ENCODE measurements at places on chromosomes 5 and 9.

GRCh38 chr5:112895682-112896081 is 26.3 kb downstream of the REEP5 start:
- no peak for DNase-seq

GRCh38 chr9:79492092-79493009 is 79.4 kb upstream of the TLE4 start:
- DNase-seq = no peak

DNA sequence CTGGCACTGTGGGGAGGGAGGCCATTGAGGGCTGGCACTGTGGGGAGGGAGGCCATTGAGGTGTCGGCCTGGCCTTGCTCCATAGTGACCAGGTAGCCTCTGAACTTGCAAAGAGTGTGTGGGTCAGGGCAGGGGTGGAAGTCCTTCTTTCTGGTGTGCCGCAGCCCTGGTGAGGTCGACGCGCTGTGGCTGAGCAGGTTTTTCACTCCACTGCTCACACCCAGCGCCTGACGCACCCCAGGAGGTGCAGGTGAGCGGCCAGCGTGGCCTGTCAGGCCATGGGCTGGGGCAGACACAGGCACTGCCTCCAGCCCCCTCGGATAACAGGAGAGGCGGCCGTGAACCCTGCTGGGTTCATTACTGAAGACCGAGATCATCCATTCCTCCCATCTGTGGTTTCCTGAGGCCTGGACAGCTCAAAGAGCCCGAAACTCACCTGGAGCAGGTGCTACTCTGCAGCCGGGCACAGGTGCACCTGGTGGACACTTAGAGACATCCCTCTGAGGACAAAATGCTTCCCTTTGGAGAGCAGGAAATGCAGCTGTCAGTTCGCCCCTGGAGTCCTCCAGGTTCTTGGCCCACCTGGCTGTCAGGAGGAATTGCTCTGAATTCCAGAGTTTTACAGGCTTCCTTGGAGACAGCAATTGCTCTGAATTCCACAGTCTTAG is 32.4 kb downstream of the LHX3 start:
- DNase-seq = no peak

DNA sequence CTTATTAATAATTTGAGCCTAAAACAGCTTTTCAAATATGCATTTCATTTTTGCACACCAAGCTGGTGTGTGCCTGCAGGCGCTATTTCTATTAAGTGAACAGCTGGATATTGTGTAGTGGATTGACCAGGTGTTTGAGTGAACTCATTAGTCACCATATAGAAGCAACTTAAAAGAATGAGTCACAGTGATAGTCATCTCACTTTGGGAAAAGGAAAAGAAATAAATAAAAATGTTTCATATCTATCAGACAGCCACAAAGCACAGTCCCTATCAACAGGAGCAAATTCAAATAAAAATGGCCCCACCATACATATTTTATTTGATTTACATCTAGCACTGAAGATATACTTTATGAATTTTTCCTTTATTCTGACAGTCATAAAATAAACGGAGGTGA is 456.5 kb upstream of the CDH9 start:
- no peak for DNase-seq

- no peak for DNase-seq
Measured at GRCh38 chr5:75020016-75020656, 32.2 kb downstream of the GCNT4 start.

DNA sequence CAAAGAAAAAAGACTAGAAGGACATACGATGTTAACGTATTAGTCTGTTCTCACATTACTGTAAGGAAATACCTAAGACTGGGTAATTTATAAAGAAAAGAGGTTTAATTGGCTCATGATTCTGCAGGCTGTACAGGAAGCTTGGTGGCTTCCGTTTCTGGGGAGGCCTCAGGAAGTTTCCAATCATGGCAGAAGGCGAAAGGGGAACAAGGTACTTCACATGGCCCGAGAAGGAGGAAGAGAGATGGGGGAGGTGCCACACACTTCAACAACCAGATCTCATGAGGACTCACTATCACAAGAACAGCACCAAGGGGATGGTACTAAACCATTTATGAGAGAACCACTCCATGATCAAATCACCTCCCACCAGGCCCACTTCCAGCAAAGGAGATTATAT is 110.1 kb downstream of the CARTPT start:
- no peak for DNase-seq

DNA sequence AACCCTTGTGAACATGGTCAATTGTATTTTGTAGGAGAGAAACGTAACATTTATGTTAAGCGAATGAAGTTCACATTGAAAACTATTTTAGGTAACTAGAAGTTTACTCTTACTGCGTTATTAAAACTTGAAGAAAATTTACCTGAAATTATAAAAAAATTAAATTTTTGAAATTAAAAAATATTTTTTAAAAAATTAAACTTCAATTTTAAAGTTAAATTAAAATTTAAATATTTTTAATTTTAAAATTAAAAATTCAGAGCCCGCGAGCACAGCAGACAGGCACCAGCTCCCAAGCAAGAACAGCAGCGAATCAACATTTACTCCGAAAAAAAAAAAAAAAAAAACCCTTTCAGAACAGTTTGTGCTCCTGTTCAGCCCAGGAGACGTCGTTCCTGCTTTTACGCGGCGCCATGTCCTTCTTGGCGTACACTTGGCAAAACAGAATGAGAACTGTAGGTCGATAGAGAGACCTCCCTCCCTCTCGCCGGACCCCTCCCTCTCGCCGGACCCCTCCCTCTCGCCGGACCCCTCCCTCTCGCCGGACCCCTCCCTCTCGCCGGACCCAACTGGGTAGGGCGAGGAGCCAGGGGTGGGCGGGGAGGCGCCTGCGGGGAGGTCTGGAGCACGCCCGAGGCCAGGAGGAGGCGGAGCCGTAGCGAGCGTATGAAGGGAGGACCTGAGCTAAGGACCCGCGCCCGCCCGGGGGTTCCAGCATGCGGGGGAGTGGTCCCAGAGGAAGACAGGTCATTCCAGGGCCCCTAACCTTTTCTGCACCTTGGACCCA is 235.8 kb downstream of the ROR2 start:
- DNase-seq = peak; percentile 60

- DNase-seq = no peak
Measured at GRCh38 chr9:87869082-87869481, 13.6 kb upstream of the SPATA31E1 start.

DNA sequence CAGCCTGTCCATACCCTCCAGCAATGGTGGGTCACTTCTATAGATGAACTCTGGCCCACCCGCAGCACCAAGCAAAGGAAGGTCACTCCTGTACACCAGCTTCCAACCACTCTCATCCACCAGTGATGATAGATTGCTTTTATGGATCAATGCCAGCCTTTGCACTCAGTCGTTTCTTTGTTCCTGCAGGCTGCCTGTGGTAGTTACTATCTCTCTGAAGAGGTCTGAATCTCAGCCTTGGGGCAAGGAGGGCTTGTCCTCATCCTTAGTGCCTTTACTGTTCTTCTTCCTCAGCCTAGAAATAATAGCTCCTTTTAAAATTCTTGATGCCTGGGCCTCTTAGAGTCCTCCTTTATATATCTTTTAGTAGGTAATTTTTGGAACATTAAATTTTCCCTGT is 100.8 kb downstream of the TMC1 start:
- DNase-seq = no peak

- no peak for DNase-seq
Measured at GRCh38 chr5:33629999-33630398, 189.2 kb downstream of the TARS1 start.

- no peak for DNase-seq
Measured at GRCh38 chr9:6098431-6098830, 83.0 kb upstream of the RANBP6 start.

- DNase-seq = no peak
Measured at GRCh38 chr5:144032375-144032774, 138.1 kb downstream of the YIPF5 start.

DNA sequence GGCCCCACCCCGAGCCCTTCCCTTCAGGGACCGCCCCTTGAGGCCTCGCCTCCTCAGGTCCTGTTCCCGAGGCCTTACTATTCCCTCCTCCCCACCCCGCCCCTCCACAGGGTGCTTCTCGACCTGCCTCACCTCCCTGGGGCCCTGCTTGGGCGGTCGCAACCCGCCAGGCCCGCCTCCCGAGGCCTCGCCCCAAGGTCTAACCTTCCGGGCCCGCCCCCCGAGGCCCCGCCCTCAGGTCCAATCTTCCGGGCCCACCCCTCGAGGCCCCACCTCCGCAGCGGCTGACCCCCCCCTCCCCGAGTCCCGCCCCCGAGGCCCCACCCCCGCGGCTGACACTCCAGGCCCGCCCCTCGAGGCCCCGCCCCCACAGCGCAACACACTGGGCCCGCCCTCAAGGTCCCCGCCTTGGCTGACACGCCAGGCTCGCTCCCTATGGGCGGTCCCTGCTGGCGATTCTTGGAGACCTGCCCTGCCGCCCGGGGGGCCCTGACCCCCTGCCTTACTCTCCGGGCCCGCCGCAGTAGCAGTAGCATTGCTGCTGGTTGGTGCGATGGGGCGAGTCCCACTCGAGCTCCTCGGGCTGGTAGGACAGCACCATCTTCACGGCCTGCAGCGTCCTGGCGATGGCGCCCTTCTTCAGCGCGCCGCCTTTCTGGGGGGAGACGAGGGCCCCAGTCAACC is 8.2 kb downstream of the PHF19 start:
- DNase-seq = peak; percentile 91

- peak; percentile 26 for DNase-seq
Measured at GRCh38 chr5:60687927-60688720, 11.8 kb downstream of the DEPDC1B start.

GRCh38 chr5:98568336-98568735 is 205.1 kb upstream of the RGMB start:
- no peak for DNase-seq

- peak; percentile 74 for DNase-seq
Measured at GRCh38 chr5:912280-913091, 19.8 kb downstream of the TRIP13 start.

DNA sequence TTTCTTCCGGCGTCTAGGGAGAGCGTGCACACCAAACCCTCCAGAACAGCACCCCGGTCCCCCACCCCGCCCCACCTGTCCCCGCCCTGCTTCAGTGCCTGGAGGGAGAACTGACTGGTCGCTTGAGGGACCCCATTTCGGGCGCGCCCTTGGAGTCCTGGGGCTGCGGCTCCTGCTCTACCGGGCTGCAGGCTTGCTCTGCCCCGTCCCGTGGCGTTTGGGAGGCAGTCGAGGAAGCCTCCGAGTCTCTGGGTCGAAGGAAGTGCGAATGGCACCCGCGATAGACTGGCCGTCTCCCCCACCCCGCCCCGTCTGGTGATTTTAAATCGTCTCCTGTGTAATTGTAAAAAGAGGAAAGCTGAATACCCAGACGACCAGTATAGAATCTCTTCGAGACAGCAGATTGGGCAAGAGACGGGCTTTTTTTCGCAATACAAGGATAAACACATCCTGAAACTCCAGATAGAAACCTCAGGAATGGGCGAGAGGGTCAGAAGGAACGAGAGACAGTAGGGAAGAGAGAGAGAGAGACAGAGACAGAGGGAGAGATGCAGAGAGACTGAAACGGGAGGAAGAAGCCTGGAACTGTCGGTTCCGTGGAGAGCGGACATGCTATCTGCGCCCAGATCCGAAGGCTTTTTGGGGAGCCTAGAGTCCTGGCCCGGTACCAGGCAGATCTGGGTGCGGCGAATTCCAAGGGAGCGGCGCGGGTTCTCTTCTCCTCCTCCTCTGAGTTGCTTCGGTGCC is 9.9 kb downstream of the PRDM6 start:
- DNase-seq = no peak

GRCh38 chr5:173557123-173557903 is 59.1 kb downstream of the BOD1 start:
- no peak for DNase-seq

GRCh38 chr5:162282191-162282590 is 214.6 kb downstream of the GABRG2 start:
- no peak for DNase-seq

DNA sequence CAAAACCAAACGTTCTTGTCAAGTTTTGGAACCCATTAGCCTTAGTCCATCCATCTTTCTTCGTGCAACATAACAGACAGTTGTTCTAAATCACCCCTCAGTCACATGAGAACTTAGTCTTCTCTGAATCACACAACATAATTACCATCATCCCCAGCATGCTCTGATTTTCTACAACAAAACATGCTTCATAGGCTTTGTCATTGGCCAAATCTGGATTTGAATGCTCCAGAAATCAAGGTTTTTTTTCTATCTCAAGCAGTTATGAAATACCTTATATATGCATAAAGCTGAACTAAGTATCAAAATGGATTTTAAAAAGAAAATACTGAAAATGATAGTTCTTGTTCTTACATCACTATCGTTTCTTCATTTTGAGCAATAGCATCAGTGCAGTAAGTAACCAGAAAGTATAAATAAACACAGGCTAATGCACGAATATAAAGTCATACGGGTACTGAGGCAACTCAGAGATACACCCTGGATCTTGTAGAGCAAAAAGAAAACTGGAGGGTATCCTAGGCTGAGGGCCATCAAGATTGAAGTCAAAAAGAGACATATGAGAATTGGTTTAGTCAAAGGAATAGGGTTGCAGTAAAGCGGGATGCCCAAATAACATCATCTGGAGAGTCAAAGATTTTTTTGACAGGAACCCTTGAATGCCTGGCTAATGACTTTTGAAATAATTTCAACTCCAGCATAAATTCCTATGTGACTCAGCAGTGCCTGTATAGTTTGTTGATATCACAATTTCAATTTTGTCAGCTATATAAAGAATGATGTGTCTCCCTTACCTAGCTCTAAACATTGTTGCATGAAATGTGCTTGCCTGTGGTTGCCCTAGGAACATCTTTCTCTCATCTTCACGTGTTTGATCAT is 164.7 kb downstream of the ADAMTSL1 start:
- no peak for DNase-seq

- DNase-seq = no peak
Measured at GRCh38 chr9:88991066-88992034, at the start of gene S1PR3. Gene S1PR3 (plus strand): TSS chr9:88991468. CDS start chr9:89001201, 9,733 bp downstream.

DNA sequence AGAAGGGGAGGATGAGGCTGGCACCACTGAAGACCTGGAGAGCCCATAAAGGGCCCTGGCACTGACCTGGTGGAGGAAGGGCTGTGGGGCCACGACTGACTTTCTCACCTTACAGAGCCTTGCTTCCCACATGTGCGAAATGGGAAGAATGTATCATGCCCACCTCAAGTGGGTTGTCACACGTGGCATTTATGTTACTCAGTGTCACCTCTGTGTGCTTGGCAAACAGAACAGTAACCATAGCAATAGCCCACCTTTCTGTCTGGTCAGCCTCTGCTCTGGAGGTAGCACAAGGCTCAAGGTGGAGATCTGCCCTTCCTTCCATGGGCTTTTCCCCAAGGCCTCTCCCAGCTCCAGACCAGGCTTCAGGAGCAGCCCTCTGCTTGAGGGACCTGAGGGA is 16.7 kb downstream of the TCF7 start:
- no peak for DNase-seq

GRCh38 chr5:141714542-141715310 is 32.7 kb upstream of the ARAP3 start:
- DNase-seq = no peak

- no peak for DNase-seq
Measured at GRCh38 chr9:91298311-91298710, 63.4 kb downstream of the AUH start.

DNA sequence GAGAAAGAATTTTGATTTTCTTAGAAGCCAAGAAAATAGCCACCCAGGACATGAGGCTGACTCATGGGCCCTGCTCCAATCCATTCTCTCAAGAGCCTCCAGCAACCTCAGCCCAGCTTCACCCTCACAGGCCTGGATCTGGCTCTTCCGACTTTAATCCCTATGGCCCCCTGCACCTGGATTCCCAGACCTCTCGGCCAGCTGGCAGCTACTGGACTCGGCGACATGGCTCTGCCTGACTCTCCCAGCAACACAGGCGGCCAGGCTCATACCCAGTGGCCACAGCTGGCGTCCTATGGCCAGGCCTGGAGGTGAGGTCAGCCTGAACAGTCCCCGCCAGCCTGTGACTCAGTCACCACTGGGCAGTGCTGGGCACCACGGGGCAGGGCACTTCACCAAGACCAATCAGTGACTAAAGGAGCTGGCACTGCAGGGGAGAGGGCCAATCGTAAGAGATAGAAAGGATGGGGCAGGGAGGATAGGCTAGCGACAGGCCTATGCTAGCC is 6.2 kb upstream of the PDLIM4 start:
- DNase-seq = no peak

Data from fibroblast of the conjunctiva (primary cell).